ENCODE measurements at places on chromosomes 13 and 19. TPM values are rescaled to one million over a fixed set of nuclear protein-coding genes. Genes with fewer than 3 reads are reported as not detected.

CCNA1 gene
- 9.0 TPM for total RNA-seq

F2RL3 gene
- total RNA-seq: 7.0 TPM

MEDAG gene
- 71.6 TPM for total RNA-seq

APOE gene
- total RNA-seq: 2.4 TPM

ATP8A2 gene
- total RNA-seq: under 0.01 TPM

FGF22 gene
- not detected for total RNA-seq

KLF5 gene
- total RNA-seq: 3.5 TPM

ZNF433 gene
- total RNA-seq: 1.6 TPM

B3GNT8 gene
- total RNA-seq: 1.1 TPM

OR7D2 gene
- not detected for total RNA-seq

RFPL4A gene
- total RNA-seq: 2.3 TPM

SIGLEC5 gene
- total RNA-seq: not detected

ZNF382 gene
- total RNA-seq: 8.1 TPM

ZNF888 gene
- 5.2 TPM for total RNA-seq

CFAP97D2 gene
- not detected for total RNA-seq

CBARP gene
- 0.81 TPM for total RNA-seq

ZNF677 gene
- total RNA-seq: 23.4 TPM

HPN gene
- total RNA-seq: not detected

LRG1 gene
- 0.49 TPM for total RNA-seq

CAPNS1 gene
- 343 TPM for total RNA-seq

APC2 gene
- under 0.01 TPM for total RNA-seq

MYCBP2 gene
- 83.9 TPM for total RNA-seq

CEACAM4 gene
- total RNA-seq: not detected

ZNF419 gene
- total RNA-seq: 8.3 TPM

EEF1AKMT1 gene
- 10.0 TPM for total RNA-seq

RASAL3 gene
- total RNA-seq: 6.3 TPM

ZNF69 gene
- total RNA-seq: 4.5 TPM

NLRP9 gene
- total RNA-seq: not detected

COL4A2 gene
- 3,915 TPM for total RNA-seq

HCN2 gene
- 0.32 TPM for total RNA-seq

MADCAM1 gene
- not detected for total RNA-seq

CERS1 gene
- total RNA-seq: 1.3 TPM

MAMSTR gene
- total RNA-seq: 0.16 TPM

VAV1 gene
- not detected for total RNA-seq

CASP14 gene
- not detected for total RNA-seq

TPRX1 gene
- total RNA-seq: not detected

FXYD7 gene
- total RNA-seq: not detected

ERICH6B gene
- not detected for total RNA-seq

SIAH3 gene
- total RNA-seq: not detected

MIER2 gene
- total RNA-seq: 35.4 TPM

FPR1 gene
- not detected for total RNA-seq

ZNF540 gene
- 0.16 TPM for total RNA-seq

CATSPERD gene
- not detected for total RNA-seq

SELENOV gene
- total RNA-seq: not detected

USF2 gene
- 41.8 TPM for total RNA-seq

ALOX5AP gene
- total RNA-seq: not detected

NEK3 gene
- total RNA-seq: 13.8 TPM

ONECUT3 gene
- not detected for total RNA-seq

PLIN4 gene
- 3.3 TPM for total RNA-seq

SLC6A16 gene
- total RNA-seq: under 0.01 TPM

EID2B gene
- total RNA-seq: 3.4 TPM

WBP4 gene
- total RNA-seq: 9.6 TPM

THSD8 gene
- total RNA-seq: not detected

RNF113B gene
- total RNA-seq: not detected

TSHZ3 gene
- 2.3 TPM for total RNA-seq

VSTM1 gene
- not detected for total RNA-seq

IFNL1 gene
- not detected for total RNA-seq

GRWD1 gene
- 39.3 TPM for total RNA-seq

JSRP1 gene
- total RNA-seq: not detected

All from bladder microvascular endothelial cell (primary cell).